Right cardiac atrium (tissue), 5 donors: ENCODE measurements at places on chromosomes 3 and 15. TPM values are rescaled to one million over a fixed set of nuclear protein-coding genes. Genes with fewer than 3 reads are reported as not detected.

Gene SHC4
- 3.6 TPM for total RNA-seq

Gene XPC
- 15.5 TPM for total RNA-seq

Gene RBP2
- total RNA-seq: not detected

Gene EAF2
- total RNA-seq: 4.4 TPM

Gene WDR49
- total RNA-seq: 16.0 TPM

Gene ACOX2
- total RNA-seq: 41.3 TPM

DNA sequence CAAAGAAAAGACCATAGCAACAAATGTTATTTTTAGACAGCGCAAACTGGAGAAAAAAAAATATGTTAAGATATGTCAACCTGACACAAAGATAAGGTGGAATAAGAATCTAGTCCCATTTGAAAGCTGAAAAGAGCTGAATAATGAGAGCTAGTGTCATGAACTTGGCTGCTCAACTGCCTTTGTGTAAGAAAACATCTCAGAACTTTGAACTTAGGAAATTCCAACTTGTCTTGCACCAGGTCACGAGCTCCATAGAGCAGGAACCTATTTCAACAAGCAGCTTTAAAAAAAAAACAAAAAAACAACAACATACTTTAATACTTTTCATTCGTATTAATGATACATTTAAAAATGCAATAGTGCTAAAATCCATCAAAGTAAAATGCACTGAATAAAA lies 79.5 kb downstream of the ZNF280D start:
- DNase-seq: no peak

- DNase-seq: peak; percentile 60
These were observed 4.0 kb upstream of the DZIP1L start for GRCh38 chr3:138119423-138119766.

DNA sequence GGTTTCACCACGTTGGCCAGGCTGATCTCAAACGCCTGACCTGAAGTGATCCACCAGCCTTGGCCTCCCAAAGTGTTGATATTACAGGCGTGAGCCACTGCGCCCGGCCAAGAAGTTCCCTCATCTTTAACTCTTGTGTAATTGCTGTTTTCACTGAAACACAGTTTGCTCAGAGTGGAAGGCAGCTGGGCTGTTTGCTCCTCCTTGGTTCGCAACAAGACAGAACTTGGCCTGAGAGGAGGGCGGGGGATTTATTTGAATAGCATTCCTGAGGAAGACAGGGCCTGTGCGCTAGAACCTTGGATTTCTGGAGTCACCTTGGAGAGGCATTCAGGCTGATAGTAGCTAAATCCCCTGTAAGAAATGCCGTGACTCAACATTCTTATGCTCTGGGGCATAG lies 226.7 kb upstream of the MCTP2 start:
- DNase-seq: peak; percentile 74

DNA sequence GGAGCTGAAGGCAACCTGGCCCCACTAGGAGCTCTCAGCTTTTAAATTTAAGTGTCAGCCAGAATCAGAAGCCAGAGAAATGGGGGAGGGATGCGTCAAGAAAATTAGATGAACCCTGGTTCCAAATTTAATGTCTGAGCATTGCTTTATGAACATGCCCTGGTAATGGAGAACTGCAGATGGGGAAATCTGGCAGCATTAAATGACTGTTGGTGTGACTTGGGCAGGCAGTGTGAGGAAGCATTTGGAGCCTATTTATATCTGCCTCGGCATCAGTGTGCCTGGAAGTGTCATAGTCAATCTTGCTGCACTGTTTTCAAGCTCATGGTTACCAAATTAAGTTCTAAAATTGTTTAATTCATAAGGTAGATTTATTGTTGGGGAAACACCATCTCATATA lies 29.0 kb downstream of the NME9 start:
- no peak for DNase-seq

DNA sequence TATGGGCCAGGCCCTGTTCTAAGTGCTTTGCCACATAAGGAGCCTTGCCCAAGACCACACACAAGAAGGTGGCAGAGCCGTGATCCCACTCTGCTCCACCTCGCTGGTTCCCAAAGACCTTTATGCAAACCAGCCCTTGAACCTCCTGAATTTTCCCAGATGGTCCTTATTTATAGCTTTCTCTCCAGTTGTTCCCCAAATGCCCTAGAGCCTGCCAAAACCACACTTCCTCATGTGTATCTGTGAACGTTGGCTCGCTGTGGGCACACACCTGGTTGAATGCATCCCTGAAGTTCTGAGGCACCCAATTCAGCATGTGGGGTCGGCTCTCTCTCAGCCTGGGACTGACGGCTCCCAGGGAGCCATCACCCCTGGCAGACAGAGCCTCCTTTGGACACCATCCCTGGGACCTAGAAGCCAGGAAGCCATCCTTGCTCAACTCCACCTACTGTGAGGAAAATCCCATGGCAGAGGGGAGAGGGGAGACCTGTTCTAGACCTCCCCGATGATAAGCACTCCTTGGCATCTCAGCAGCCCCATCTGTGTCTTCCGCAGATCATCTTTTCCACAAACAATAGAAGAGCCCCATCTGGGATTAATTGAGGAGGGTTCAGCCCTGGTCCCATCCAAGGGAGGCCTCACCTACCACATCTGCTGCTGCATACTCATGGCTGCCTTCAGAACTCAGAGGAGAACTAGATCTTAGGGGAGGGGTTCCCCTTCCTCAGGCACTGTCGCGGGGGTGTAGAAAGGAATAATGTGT lies 42.3 kb upstream of the LIMD1 start:
- DNase-seq: no peak

- DNase-seq: no peak
These were observed 492.4 kb upstream of the FRG2C start for GRCh38 chr3:75171630-75172230.

DNA sequence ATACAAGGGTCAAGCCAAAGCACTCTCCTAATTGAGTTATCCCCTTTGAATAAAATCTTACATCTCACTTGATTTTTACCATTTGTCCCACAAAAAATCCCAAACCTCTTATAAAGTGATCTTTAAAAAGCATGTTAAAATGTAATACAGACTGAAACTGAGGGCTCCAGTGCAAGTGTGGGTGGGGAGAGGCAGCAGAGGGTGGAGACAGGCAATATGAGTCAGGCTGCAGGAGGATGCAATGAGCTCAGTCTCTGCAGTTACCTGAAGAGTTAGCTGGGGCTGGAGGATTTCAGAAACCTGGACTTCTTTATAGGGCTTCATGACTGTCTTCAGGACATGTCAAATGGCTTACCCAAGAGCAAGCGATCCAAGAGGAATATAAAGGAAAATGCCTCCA lies 14.2 kb upstream of the COLQ start:
- no peak for DNase-seq

DNA sequence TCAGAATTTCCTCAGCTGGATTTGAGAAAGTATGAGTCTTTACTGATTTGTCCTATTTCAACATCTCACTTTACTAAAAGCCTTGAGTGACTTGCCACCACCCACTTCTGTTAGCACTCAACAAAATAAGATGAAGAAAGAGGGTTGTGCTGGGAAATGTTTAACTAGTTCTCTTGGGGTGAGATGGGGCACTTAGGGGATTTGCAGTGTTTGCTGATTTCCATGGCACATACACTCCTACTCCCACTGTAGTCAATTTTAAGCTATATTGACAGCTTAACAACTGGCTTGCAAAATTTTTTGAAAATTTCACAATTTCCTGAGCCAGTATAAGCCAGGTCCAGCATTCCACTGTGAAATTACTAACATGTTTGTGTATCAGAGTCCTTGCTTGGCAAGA lies 463.1 kb upstream of the ARHGEF26 start:
- no peak for DNase-seq

DNA sequence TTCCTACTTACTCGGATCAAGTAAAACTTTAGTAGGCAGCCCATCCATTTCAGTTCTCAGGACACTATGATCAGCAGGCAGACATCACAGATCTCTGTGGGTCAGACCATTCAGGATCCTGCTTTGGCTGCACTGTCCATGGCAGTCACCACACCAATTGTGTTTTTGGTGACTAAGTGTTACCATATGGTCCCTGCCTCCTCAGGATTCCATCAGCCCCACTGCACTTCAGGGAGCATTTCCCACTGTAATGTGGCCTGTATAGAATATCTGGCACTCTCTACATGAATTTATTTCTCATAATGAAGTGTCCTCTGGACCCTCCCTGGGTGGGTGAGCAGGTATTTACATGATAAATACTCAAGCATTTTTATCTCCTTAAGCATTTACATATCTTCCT lies 41.3 kb downstream of the ZNF445 start:
- DNase-seq: no peak

- DNase-seq: no peak
These were observed 3.7 kb downstream of the FSTL1 start for GRCh38 chr3:120446891-120447668.

DNA sequence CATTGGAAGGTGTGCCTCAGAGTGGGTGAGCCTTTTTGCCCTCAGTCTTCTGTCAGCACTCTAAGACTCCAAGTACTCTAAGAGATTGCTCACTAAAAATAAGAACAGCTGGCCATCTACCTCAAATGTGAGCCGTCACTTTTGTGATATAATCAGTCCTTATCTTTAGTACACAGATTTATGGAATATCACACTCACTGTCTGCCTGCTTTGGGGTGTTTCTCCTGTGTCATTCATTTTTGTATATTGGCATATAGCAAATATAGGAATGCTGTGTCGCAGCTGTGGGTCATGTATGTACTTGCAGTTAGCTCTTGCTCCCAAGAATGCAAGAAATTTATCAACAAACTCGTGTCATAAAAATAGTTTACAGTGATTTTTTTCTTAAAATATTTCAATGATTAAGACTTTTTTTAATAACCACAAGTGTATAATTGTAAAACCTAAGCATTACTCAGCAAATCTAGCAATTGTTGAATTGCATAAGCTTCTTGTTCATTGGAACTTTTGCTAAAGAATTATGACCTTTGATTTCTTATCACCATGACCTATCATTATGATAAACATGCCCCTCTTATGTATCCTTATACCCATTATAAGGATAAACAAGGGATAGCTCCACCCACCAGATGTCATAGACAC lies 18.8 kb downstream of the SETD5 start:
- DNase-seq: no peak

- no peak for DNase-seq
These were observed 27.3 kb upstream of the DMXL2 start for GRCh38 chr15:51649659-51650521.

DNA sequence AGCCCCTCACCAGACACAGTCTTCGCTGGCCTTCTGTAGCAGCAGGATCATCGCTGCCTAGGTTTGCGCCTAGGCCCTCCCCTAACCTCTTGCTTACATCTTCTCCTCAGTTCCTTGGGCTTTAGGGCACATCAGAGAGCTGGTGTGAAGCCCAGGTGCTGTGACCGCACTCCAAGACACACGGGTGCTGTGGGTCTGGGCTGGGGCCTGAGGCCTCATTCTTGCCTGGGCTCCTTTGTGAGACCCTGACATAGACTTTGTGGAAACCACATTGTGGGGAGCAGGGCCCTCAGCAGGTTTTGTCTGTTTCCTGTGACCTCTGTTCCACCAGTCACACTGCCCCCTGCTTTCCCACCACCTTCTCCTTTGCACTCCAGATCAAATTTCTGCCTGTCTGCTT lies 8.0 kb downstream of the AMIGO3 start:
- DNase-seq: no peak

DNA sequence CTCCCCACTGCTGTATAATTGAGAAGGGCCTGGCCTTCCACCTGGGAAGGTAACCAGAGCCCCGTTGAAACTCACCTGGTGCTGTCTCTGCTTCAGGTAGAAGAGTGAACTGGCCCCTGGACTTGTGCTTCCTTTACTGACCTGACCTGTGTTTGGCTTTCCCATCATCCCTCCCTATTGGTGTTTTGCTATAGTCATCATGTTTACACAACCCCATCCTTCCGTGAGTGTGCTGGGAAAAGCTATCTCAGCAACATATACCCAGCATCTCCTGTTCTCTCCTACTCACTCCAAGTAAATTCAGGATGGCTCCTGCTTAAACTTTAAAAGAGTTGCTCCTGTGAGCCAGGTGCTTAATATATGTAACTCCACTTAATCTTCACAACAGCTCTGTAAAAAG lies 77.2 kb upstream of the TSC22D2 start:
- DNase-seq: no peak

DNA sequence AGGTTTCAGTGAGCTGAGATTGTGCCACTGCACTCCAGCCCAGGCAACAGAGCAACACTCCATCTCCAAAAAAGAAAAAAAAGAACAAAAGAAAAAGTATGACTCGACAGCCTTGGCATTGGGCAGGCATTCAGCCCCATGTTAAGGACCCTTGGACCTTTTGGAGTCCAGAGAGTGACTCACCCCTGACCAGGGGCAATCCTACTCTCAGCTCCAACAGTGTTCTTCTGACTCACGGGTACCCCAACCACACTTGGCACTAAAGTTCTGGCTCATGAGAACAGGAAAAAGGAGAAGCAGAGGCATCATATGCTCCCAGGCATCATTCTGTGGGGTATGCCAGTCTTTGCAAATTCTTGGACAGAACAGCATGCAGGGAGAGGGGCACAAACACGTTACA lies 252.4 kb upstream of the HES1 start:
- no peak for DNase-seq

DNA sequence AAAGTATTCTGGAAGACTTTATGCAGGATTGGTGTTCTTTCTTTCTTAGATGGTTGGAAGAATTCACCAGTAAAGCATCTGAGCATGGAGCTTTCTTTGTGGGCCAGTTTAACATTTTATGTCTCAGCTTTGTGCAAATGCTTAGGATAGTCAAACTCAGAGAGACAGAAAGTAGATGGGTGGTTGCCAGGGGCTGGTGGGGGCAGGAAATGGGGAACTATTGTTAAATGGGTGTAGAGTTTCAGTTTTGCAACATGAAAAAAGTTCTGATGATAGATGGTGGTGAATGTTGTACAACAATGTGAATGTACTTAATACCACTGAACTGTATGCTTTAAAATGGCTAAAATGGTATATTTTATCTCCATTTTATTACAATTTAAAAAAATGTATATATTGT lies 24.8 kb downstream of the SPCS1 start:
- DNase-seq: no peak

- no peak for DNase-seq
These were observed 88.3 kb upstream of the FRMD4B start for GRCh38 chr3:69474186-69474585.

DNA sequence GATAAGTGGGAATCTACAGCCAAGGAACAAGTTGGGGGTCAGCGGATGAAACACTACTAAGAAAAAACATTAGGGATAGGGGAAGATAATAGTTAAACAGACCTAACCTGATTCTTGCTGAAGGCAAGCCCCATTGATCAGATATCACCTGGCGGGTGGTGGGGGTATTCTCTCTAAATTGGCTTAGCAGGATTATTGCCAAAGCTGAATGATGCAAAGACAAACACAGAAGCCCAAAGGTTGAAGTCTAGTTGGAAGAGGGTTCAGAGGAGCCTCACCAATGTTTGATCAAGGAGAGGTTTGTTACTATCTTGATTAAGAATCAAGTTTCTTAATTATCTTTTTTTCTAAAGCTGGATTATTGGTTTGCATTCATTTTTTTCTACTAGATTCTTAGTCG lies 371.9 kb upstream of the CNTN4 start:
- DNase-seq: no peak

GRCh38 chr3:112126511-112126911 lies 6.5 kb downstream of the GCSAM start:
- DNase-seq: no peak

- DNase-seq: peak; percentile 97
These were observed 1.9 kb downstream of the ADAMTS9 start for GRCh38 chr3:64685800-64686445.

GRCh38 chr15:76979331-76979925 lies 15.5 kb upstream of the PSTPIP1 start:
- DNase-seq: no peak

- peak; percentile 10 for DNase-seq
These were observed 6.5 kb downstream of the OR5K4 start for GRCh38 chr3:98359993-98360675.
